ENCODE measurements at places on chromosomes 4 and X. TPM values are rescaled to one million over a fixed set of nuclear protein-coding genes. Genes with fewer than 3 reads are reported as not detected.

GRCh38 chr4:41832961-41833360 is 84.4 kb upstream of the PHOX2B start:
- no peak for DNase-seq

DNA sequence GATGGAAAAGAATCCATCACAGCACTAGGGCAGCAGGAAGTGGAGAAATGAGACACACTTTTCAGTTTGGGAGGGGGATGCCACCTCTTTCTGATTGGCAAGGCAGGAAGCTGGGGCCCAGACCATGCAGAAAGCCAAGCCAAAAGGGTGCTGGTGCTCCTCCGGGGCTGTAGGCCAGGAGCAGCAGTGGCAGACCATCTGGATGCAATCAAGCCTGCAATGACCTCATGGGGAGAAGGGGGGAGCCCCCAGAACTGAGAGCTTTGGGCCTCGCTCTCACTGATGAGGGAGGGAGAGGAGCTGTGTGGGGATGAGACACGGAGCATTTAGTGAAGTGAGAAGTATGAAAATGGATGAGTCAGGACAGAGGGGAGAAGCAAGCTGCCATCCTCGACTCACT is 141.3 kb upstream of the NALF2 start:
- no peak for DNase-seq

GRCh38 chrX:17642891-17643290 is 94.4 kb upstream of the SCML1 start:
- DNase-seq, result no peak

DNA sequence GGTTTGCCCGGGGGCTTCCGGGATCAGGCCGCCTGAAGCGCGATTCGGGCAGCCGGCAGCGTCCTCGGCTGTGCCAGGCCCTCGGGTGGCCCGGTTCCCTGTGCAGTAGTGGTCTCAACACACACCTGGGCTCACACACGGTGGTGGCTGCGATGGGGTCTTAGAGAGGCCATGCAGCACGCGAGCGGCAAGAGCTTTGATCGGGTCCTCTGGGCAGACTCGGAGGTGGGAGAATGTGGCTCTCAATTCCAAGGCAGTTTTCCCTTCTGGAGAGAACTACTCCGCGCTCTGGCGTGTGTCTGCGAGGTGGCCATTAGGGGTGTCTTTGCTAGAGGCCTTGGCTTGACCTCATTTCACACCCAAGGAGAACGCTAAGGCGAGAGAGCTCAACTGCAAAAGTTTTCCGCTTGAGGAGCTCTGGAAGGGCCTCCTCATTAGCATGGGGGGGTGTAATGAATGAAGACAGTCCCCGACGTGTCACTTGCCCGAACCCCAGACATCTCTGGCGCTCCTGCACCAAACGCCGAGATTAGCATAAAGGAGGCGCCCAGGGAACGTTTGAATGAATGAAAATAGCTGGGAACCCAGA is 771 bp upstream of the RBPJ start:
- no peak for DNase-seq

- no peak for DNase-seq
These were observed 31.5 kb downstream of the TEC start for GRCh38 chr4:48237996-48238645.

DNA sequence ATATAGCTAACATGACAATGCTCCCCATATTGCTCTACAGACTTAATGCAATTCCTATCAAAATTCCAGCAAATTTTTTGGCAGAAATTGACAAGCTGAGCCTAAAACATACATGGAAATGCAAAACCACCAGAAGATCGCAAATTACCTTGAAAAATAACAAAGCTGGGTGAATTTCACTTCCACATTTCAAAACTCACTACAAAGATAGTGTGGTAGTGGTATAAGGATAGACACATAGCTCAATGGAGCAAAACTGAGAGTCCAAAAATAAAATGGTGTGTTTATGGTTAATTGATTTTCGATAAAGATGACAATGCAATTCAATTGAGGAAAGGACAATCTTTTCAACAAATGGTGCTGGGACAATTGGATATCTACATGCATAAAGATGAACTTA is 65.8 kb downstream of the SLC9A7 start:
- DNase-seq, result no peak

GRCh38 chr4:866761-867390 is 40.9 kb upstream of the CPLX1 start:
- no peak for DNase-seq

GRCh38 chr4:17280261-17281018 is 231.4 kb downstream of the QDPR start:
- DNase-seq, result no peak

GRCh38 chr4:128979934-128980333 is 113.4 kb downstream of the SCLT1 start:
- DNase-seq, result no peak

The GPRASP3 gene
- 3.1 TPM for total RNA-seq

The SSX4 gene
- not detected for total RNA-seq
